ENCODE measurements at places on chromosomes 3 and 15.

DNA sequence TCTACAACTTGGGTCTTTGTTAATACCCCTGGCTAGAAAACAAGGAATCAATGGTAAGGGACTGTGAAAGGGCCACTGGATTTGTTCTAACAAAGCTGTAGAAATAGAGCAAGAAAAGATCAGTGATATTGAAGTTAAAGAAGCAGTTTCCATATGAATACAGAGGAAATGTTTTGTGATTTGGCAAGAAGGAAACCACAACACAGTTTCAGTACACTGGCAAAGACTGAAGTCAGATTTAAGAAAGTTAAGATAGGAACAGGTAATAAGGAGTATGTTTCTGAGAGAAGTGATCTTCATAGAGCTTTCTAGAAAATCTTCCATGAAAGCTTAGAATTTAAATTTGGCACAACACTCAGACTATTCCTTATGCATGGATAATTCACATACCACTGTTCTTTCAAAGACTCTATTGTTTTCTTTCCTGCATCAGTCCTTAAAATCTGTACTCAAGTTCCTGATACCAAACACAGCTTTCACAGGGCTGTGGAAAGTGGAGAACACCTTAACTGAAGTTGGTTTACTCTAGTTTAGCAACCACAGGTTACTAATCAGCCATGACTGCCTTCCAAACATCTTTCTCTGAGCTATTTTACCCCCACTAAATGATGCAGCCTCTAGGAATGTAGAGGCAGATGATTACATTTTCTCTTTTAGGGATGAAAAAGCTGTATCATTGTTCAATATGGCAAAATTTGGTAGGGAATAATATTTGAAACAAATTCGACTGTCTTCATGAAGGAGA, 32.4 kb upstream of the ALCAM start:
- H3K27ac ChIP-seq = no peak overlapping the region
- H3K27me3 ChIP-seq = no peaks in the 10 kb centered on the region
- DNase-seq = no peak
- H3K4me1 ChIP-seq = no peaks in the 10 kb centered on the region

DNA sequence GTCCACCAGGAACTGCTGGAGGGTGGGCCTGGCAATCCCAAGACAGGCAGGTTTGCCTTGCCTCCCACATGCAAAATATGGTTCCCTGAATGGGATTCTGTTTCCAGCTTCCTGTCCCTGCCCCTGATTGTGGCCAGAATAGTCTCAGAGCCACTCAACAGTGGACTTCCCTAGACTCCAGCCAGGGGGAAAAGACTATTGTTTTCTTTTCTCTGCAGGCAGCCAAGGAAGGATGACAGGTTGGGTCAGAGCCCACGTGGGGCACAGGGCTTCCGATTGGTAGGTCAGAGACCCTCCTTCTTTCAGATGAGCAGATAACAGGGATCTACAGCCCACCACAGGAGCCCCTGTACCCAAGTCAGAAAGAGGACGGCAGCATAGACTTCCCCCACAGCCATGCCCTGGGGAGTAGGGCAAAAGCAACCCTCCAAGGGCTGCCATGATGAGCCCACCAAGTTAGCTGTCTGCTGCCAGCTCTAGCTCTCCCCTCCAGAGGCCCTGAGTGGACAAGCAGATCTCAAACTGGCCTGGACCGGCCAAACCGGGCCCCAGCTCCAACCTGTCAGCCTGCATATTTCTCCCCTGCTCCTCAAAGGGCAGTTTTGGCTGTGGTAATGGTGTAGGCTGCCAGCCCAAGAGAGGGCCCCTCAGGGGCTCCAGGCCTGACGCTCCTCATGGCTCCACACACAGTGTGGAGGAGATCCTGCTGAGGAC, 6.4 kb downstream of the TLR9 start:
- H3K27me3 ChIP-seq = no peaks in the 10 kb centered on the region
- no peak overlapping the region for H3K27ac ChIP-seq

DNA sequence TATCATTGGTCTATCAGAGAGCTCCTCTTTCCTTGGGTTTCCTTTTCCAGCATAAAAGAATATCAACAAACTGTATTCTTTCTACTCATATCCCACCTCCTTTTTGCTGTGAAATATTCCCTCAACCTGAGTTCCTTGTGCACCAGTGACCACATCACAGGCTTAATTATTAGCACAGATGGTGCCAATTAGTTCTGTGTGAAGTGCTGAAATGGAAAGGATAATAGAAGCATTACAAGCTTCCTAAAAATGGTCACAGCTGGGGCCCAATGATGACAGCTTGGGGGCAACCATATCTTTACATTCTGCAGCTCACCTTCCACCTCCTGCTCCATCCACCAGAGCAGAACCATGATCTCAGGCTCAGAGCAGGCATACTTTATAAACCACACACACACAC, 84.6 kb downstream of the ANO10 start:
- no peaks in the 10 kb centered on the region for H3K27me3 ChIP-seq
- no peaks in the 10 kb centered on the region for H3K36me3 ChIP-seq
- no peak for DNase-seq
- H3K4me3 ChIP-seq = no peak overlapping the region
- no peaks in the 10 kb centered on the region for H3K4me1 ChIP-seq

DNA sequence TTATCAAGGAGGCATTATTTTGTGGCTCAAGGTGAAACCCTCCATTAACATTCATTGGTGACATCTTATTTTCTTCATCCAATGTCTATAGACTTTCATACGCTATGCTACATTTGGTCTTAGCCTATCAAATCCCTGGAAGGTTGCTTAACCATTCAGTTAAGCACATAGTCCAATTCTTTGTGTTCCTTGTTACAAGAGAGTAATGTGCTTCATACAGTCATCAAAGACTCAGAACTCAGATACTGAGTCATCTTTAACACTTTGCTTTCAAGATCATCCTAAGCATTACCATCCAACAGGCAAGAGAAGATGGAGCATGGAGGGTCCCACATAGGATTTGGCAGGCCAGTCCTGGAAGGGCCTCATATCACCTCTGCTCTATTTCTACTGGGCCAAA, 1202.1 kb downstream of the ROBO1 start:
- no peak overlapping the region for H3K4me3 ChIP-seq
- no peaks in the 10 kb centered on the region for H3K27me3 ChIP-seq
- H3K4me1 ChIP-seq = peaks cover 2% of the 10 kb centered on the region
- no peak for DNase-seq
- H3K27ac ChIP-seq = no peak overlapping the region

- H3K27me3 ChIP-seq = peaks cover 21% of the 10 kb centered on the region
- H3K36me3 ChIP-seq = no peaks in the 10 kb centered on the region
- H3K27ac ChIP-seq = no peak overlapping the region
- no peak overlapping the region for H3K4me3 ChIP-seq
These were observed 49.9 kb downstream of the KY start for GRCh38 chr3:134600685-134601463.

GRCh38 chr15:37888356-37888755, 46.1 kb upstream of the TMCO5A start:
- peaks cover 8% of the 10 kb centered on the region for H3K27me3 ChIP-seq
- H3K27ac ChIP-seq = no peak overlapping the region
- peaks cover 3% of the 10 kb centered on the region for H3K4me1 ChIP-seq
- no peaks in the 10 kb centered on the region for H3K36me3 ChIP-seq
- no peak overlapping the region for H3K4me3 ChIP-seq

DNA sequence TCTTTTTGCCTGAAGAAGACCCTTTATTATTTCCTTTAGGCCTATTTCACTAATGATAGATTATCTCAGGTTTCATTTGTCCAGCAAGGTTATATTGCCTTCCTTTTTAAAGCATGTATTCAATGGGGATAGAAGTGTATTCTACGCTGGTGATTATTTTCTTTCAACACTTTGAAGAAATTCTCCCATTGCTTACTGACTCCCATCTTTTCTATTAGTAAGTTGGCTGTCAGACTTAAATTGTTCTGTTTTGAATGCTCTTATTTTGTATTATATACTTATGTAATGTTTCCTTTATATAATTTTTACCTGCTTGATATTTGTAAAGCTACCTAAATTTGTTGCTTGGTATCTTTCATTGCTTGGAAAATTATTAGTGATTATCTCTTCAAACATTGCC, 445.1 kb upstream of the RASGRP1 start:
- no peaks in the 10 kb centered on the region for H3K27me3 ChIP-seq
- peaks cover 2% of the 10 kb centered on the region for H3K36me3 ChIP-seq
- no peak overlapping the region for H3K27ac ChIP-seq

DNA sequence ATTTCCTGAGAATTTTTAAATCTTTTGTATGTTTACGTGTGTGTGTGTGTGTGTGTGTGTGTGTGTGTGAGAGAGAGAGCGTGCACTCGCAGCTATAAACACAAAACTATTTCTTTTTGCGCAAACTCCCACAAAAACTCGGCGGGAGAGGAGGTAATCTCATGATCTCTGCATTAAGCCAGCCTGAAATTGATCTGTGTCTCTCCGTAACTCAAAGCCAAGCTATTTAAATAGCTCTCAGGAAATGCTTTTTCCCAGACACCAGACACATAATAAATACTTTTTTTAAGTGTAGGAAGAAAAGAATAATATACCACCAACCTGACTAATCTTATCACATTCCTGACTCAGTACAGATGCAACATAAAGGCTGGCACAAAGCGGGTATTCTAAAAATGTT, 226.8 kb downstream of the MAGI1 start:
- H3K36me3 ChIP-seq = peaks cover 8% of the 10 kb centered on the region
- peak overlapping the region; percentile 53 for H3K27ac ChIP-seq
- peaks cover 39% of the 10 kb centered on the region for H3K4me1 ChIP-seq
- H3K4me3 ChIP-seq = no peak overlapping the region
- H3K27me3 ChIP-seq = no peaks in the 10 kb centered on the region

- H3K27me3 ChIP-seq = no peaks in the 10 kb centered on the region
- H3K27ac ChIP-seq = no peak overlapping the region
- DNase-seq = no peak
- H3K36me3 ChIP-seq = no peaks in the 10 kb centered on the region
These were observed 192.2 kb downstream of the SUCLG2 start for GRCh38 chr3:67462187-67462586.

- H3K4me3 ChIP-seq = no peak overlapping the region
- no peaks in the 10 kb centered on the region for H3K27me3 ChIP-seq
- H3K27ac ChIP-seq = no peak overlapping the region
- DNase-seq = no peak
- no peaks in the 10 kb centered on the region for H3K4me1 ChIP-seq
- no peaks in the 10 kb centered on the region for H3K36me3 ChIP-seq
These were observed 2.3 kb upstream of the P2RY13 start for GRCh38 chr3:151331696-151332095.

DNA sequence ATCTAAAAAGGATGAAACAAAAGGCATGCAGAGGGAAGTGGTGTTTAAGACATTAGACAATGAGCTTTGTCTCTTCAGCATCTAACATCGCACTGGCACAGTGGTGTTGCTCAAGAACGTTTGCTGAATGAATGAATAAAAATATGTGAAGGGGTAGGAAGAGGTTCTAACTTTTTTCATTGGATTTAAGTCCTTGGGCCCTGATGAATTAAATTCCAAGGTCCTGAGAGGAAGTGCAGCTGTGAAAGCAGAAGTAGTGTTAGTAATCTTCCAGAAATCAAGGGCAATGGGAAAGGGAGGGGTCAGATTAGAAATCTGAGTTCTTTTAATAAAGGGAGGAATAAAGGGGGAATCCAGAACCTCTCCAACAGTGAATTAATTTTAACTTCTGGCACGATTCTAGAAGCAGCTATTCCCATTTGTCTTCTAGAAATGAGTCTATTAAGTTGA, 29.6 kb downstream of the TLNRD1 start:
- H3K36me3 ChIP-seq = peaks cover 1% of the 10 kb centered on the region
- peaks cover 3% of the 10 kb centered on the region for H3K27me3 ChIP-seq
- no peak for DNase-seq
- H3K4me3 ChIP-seq = no peak overlapping the region
- no peak overlapping the region for H3K27ac ChIP-seq
- peaks cover 5% of the 10 kb centered on the region for H3K4me1 ChIP-seq

DNA sequence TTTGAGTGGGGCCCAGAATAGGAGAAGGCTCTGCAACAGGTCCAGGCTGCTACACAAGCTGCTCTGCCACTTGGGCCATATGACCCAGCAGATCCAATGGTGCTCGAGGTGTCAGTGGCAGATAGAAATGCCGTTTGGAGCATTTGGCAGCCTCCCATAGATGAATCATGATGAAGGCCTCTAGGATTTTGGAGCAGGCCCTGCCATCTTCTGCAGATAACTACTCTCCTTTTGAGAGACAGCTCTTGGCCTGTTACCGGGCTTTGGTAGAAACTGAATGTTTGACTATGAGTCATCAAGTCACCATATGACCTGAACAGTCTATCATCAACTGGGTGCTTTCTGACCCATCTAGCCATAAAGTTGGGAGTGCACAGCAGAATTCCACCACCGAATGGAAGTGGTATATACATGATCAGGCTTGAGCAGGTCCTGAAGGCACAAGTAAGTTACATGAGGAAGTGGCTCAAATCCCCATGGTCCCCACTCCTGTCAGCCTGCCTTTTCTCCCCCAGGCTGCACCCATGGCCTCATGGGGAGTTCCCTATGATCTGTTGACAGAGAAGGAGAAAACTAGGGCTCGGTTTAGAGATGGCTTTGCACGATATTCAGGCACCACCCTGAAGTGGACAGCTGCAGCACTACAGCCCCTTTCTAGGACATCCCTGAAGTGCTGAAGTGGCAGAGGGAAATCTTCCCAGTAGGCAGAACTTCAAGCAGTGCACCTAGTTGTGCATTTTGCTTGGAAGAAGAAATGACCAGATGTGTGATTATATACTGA, 971.4 kb downstream of the MCTP2 start:
- no peaks in the 10 kb centered on the region for H3K4me1 ChIP-seq
- DNase-seq = no peak
- H3K36me3 ChIP-seq = peaks cover 5% of the 10 kb centered on the region
- H3K27me3 ChIP-seq = no peaks in the 10 kb centered on the region
- peak overlapping the region; percentile 14 for H3K27ac ChIP-seq
- no peak overlapping the region for H3K4me3 ChIP-seq

- H3K27ac ChIP-seq = no peak overlapping the region
- DNase-seq = no peak
- H3K4me3 ChIP-seq = no peak overlapping the region
These were observed 14.8 kb upstream of the SKIC8 start for GRCh38 chr15:78314181-78314581.

DNA sequence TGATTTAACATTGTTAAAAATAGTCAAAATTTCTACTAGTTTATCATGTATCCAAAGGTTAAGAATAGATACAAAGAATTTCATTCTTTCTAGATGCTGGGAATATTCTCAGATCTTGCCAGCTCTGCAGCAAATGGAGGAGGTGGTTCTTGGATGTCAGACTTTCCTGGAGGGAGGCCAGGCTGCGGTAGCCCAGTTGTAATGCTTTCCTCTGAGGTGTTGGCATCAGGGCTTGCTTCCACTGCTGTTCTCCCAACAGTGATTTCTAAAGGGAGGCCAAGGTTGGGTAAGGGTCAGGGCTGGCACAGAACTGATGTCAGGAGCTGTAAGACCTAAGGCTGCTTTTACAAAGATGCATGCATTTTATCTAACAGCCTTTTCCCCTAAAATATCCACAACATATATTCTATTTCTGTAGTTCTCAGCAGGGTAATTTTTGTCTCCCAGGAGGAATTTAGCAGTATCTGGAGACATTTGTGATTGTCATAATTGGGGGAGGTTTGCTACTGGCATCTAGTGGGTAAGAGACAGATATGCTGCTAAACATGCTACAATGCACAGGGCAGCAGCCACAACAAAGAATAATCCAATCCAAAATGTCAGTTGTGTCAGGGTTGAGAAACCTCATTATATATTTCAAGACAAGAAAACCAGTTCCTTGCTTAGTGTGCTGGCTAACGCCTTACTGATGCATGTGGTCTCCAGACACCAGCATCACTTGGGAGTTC, 42.0 kb upstream of the SPTSSB start:
- no peak for DNase-seq
- H3K27ac ChIP-seq = peak overlapping the region; percentile 99
- H3K27me3 ChIP-seq = no peaks in the 10 kb centered on the region
- H3K4me1 ChIP-seq = peaks cover 61% of the 10 kb centered on the region
- H3K4me3 ChIP-seq = no peak overlapping the region

- no peaks in the 10 kb centered on the region for H3K36me3 ChIP-seq
- H3K4me3 ChIP-seq = no peak overlapping the region
- H3K27ac ChIP-seq = no peak overlapping the region
- H3K4me1 ChIP-seq = no peaks in the 10 kb centered on the region
These were observed 92.9 kb downstream of the RAB11A start for GRCh38 chr15:65962187-65962586.

Measured in progenitor cell of endocrine pancreas (in vitro differentiated cells).